ENCODE measurements at places on chromosomes 4 and X. TPM values are rescaled to one million over a fixed set of nuclear protein-coding genes. Genes with fewer than 3 reads are reported as not detected.

DNA sequence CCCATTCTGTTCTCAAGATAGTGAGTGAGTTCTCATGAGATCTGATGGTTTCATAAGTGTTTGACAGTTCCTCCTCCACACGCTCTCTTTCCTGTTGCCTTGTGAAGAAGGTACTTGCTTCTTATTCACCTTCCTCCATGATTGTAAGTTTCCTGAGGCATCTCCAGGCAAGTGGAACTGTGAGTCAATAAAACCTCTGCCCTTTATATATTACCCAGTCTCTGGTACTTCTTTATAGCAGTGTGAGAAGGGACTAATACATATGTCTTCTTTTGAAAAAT lies 58.4 kb downstream of the CFAP299 start:
- DNase-seq, result no peak

GRCh38 chr4:37830640-37831039 lies 4.2 kb downstream of the PGM2 start:
- DNase-seq, result no peak

KIT gene
- 21.5 TPM for total RNA-seq

DNA sequence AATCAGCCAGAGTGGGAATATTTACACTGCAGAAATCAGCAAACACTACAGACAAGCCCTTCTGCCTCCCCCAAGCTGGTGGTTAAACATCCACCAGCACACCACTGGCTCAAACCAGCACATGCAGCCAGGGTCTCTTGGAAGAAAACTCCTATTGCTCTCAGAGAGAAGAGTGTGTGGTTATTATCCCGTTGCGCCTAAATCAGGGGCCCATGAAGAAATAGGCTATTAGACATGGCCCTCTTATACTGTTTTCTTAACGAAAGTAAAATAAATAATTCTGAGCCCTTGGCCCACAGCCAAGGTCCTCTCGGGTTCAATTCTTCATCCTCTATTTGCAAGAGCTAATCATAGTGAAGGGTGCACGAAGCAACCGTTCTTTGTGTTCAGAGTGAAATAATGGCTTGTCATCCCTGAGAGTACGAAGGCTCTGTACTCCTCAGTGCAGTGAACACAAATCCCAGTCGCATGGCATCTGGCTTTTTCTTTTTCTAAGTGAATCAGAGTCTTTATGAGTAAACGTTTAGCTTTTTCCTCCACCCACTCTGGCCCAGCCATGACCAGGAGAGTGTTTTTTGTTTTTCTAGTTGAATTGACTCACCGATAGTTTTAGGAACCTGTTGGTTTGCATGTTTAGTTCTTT lies 33.4 kb upstream of the RBM47 start:
- no peak for DNase-seq

DNA sequence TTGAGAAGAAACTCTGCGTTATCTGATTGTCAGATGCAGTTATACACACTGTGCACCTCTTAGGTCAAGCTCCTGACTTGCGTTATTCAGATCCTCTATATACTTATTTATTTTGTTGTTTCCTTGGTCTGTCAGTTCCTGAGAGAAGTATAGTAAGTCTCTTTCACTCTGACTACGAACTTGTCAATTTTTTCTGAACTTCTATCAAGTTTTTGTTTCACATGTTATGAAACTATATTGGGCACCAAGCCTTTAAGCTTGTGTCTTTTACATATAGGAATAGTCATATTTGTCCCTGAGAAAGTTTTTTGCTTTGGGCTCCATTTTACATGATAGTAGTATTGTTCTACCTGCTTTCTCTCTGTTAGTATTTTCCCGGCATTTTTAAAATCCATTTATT lies 31.7 kb downstream of the ZNF275 start:
- DNase-seq, result no peak

- no peak for DNase-seq
These were observed 29.5 kb upstream of the TXLNG start for GRCh38 chrX:16756724-16757123.

TEX13C gene
- not detected for total RNA-seq

- DNase-seq, result no peak
These were observed 250.4 kb downstream of the TMA16 start for GRCh38 chr4:163744861-163745260.

CSAG3 gene
- not detected for total RNA-seq

- no peak for DNase-seq
These were observed 122.4 kb upstream of the HAND2 start for GRCh38 chr4:173652283-173652931.

ATOH1 gene
- 42.2 TPM for total RNA-seq

PLXNA3 gene
- total RNA-seq, result 51.0 TPM

DNA sequence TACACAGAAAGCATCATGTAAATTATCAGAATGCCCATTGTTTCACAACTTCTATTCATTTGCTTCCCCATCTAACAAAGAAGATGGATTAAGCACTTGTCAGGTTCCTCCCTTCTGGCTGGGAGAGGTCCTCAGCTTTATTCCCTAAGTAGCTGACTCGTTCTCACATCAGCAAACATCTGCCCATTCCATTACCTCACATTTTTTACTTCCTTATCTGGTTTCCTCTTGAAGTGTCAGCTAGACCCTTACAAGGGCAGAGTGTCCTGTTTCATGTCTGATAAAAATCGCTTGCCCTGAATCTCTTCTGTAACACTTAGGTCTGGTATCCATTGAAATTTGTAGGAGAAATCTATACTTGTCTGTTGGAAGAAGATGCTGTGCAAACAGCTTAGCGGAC lies 34.7 kb downstream of the TMPRSS11A start:
- DNase-seq, result no peak

TMPRSS11A gene
- total RNA-seq, result not detected

TSPAN7 gene
- total RNA-seq, result 43.8 TPM

DNA sequence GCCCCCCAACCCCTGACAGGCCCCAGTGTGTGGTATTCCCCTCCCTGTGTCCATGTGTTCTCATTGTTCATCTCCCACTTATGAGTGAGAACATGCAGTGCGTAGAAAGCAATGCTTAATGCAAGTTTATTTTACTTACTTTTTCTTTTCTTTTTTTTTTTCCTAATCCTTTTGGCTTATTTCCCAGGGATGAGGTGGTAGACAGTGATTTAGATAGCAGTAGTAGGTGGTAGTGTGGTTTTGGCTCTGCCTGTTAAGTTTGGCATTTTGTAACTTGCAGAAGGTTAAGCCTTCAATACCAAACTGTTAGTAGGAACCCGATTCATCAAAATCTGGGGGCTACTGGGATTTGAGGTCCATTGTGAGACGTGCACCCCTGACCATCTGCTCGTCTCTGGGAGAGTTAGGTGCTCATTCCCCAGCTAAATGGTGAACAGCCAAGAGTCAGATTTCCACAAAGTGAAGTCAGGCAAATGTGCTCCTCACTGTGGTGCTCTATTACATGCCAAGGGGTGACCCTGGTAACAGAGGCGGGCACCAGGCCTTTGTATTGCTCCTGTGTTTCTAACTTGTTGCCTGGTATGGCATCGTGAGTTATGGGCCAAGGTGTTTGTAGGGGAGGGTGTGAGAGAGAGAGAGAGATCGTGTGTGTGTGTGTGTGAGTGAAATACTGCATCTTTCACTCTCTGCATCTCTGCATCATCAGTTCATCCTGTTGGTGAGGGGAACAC lies 70.3 kb downstream of the PHOX2B start:
- DNase-seq, result no peak

CTAG1A gene
- not detected for total RNA-seq

DNA sequence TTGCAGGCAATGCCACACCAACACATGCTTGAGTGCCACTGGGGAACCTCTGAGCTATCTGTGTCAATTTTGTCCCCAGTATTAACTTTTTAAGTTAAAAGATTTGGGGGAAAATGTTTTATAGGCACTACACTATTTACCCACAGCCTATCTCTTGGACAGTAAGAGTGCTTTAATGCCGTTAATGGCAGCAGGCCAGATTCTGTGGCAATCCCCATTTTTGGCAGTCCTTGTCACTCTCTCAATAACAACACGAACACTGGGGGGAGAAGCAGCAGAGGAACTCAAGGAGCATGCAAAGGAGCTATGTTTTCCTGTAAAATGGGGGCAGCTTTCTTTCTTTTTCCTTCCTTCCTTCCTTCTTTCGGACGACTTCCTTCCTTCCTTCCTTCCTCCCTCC lies 168.6 kb downstream of the NSUN7 start:
- DNase-seq, result no peak

- DNase-seq, result no peak
These were observed 6.3 kb upstream of the SGMS2 start for GRCh38 chr4:107818301-107818910.

DNA sequence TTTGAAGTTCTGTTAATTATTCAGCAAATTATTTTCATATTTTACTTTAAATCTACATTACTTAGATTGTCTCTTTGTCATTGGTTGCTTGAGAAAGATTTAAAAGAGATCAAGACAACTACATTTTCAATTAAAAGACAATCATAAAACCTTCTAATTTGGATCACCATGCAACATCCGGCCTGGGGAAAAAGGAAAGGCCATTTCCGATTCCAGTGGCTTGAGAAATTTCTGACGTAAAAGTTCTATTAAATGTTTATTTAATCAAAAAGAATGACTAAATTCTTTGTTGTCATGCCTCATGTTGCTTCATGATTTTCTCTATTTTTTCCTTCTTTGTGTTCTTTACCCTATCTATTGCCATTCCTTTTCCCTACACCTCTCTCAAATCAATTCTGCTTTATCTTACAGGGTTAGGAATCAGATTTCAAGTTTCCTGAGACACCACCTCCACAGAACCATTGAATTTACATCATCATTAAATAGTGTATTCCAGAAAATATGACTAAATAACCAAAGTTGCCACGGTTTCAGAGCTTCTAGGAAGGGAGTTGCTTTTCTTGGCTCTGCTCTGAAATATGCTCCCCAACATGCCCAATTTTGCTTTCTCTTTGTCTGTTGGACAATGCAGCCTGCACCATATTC lies 124.6 kb upstream of the ACSL4 start:
- no peak for DNase-seq

- no peak for DNase-seq
These were observed 41.6 kb downstream of the LIMCH1 start for GRCh38 chr4:41579526-41579925.

GRCh38 chr4:83172371-83172770 lies 57.8 kb upstream of the PLAC8 start:
- no peak for DNase-seq

GRCh38 chr4:11469650-11470437 lies 41.1 kb upstream of the HS3ST1 start:
- DNase-seq, result peak; percentile 50

DNA sequence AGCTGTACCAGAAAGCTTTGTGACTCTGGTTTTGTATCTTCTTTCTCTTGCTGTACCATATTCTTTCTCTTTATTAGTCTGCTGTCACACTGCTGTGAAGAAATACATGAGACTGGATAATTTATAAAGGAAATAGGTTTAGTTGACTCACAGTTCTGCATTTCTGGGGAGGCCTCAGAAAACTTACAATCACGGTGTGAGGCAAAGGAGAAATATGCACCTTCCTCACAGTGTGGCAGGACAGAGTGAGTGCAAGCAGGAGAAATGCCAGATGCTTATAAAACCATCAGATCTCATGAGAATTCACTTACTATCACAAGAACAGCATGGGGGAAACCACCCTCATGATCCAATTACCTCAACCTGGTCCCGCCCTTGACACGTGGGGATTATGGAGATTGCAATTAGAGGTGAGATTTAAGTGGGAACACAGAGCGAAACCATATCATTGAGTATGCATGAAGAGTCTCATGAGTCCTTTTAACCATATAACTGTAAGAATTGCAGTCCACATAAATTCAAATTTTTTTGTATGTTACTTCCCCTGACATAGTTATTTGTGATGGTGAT lies 67.4 kb upstream of the INPP4B start:
- DNase-seq, result no peak

TRPC3 gene
- total RNA-seq, result not detected

DNA sequence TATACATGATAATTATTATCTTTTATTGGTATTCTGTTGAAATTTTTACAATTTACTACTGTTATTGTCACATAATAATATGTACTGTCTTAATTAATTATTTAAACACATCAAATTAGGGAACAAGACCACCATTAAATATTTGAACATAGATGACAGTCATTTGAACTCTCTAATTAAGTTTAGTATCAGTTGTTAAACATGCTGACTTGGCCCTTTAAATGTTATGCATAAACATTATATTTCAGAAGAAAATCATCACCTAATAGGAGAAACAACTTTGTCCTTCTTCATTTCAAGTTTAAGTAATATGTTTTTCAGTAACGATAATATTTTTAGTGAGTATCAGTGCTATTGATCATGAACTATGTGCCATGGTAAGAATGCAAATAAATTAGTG lies 623.5 kb upstream of the GNPDA2 start:
- no peak for DNase-seq

DNA sequence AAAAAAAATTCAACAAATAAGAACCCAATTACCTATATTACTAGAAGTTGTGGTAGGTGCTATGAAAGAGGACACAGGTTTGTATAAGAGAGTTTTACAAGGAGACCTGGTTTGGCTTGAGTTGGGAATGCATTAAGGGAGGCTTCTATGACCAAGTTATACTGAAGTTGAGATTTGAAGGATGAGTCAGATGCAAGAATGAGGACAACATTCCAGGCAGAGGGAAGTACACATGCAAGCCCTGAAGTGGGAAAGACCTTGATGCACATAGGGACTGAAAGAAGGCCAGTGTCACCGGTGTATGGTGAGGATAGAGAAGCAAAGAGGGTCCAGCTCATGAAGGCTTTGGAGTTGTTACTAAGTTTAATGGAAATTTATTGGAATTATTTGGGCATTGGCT lies 52.2 kb downstream of the ANK2 start:
- DNase-seq, result no peak

- DNase-seq, result no peak
These were observed 13.0 kb downstream of the TRAPPC2 start for GRCh38 chrX:13721371-13721770.

RIPPLY1 gene
- not detected for total RNA-seq

- DNase-seq, result peak; percentile 15
These were observed 5.4 kb downstream of the SLC25A6 start for GRCh38 chrX:1386338-1387127.

PDE6B gene
- total RNA-seq, result 0.27 TPM

TENM3 gene
- 1.4 TPM for total RNA-seq

CFI gene
- total RNA-seq, result 20.5 TPM

RAB33A gene
- total RNA-seq, result 0.67 TPM

DNA sequence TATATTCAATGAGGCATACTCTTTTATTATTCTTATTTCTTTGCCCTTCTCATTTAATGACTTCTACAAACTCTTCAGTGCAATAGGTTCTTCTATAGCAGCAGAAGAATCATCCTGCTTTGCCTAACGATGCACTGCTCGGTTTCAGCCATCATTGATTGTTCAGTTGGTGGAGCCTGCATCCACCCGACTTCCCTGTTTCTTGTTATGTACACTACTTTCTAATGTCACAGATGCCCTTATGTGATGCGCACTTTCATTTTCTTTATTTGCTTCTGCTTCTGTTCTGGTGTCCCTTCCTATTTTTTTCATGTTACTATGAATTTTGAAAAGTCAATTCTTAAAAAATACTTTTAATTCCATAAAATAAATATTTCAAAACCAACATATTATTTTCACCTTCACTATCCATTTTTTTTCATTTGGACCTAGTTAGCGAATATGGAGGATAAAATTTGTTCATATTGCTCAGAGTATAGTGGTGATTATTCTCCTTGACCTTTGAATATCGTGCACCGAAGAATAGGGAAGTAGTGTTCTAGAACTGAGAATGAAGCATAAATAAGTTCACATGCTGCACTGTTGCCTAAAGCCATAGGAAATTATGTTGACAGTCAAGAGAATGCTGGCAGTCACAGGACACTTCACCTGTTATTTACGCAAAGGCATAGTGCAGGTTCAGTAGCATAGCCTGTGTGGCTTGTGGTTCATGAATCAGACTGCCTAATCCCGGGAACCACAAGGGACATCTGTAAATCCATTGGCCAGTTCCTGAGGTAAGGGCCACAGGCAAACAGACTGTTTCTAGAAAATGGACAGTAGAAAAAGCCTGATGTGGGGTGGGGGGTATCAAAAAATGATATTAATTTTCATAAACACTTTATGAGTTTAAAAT lies 21.3 kb upstream of the SFRP2 start:
- DNase-seq, result no peak

PHF8 gene
- 70.6 TPM for total RNA-seq
